ENCODE measurements at places on chromosomes 11 and 22.

- DNase-seq = no peak
Measured at GRCh38 chr11:61172356-61172755, 11.1 kb upstream of the VPS37C start.

- DNase-seq = no peak
Measured at GRCh38 chr11:18844753-18845367, 53.3 kb upstream of the PTPN5 start.

DNA sequence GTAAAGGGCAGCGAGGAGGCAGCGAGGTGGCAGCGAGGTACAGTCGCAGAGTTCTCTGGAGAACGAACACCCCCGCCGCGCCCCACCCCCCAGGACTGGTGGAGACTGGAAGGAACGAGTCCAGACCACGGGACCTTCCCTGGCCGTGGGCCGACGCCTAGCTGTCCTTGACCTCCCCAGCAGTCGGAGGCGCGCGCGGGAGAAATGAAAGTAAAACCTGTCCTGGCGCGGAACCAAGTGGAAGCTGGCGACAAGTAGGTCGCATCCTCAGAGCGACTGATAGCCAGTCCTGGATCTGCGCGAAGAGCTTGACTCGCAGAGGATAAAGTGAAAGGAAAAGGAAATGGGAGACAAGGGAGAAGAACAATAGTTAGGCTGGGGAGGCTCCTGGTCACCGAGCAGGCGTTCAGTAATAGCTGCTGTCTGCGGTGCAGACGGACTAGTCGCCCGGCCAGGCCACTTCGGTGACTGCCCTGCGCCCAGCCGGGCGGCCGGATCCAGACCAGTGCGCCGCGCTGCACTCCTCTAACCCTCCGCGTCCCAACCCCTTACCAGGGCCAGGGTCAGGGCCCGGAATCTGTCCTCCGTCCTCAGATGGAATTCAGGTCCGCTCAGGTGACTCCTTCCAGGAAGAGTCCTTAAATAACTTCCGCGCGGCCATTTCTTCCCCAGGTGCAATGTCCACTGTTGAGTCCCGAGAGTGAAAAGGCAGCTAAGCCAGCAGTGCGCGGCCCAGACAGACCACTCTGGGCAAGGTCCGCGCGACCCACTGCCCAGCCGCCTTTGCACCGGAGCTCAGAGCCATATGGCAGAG lies 1.9 kb upstream of the ADM start:
- DNase-seq = no peak

DNA sequence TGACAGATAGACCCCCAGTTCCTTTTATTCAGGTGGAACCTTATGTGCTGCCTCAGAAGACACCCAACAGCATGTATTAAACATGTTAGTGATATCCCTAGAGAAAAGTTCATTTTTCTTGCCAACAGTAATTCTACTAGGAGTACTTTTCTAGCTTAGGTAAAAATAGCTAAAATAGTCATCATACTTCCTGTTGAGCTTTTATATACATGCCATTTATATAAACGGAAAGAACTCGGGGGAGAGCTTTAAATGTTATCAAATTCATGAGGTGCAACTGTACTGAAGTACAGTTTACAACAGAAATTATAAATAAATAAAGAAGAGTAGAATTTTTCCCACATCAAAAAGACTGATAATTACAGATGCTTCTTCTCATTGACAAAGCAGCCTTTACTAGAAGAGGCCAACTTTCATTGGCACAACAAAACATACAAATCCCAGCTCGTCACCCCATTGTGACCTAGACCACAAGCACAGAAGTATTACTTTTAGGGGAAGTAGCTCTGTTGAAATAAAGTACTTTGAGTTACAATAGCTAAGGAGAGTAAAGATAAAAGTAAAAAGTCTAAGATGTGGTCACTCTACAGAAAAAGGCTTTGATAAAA lies 59.1 kb upstream of the POU2AF2 start:
- DNase-seq = no peak

GRCh38 chr11:15104166-15104565 lies 10.6 kb upstream of the INSC start:
- no peak for DNase-seq

DNA sequence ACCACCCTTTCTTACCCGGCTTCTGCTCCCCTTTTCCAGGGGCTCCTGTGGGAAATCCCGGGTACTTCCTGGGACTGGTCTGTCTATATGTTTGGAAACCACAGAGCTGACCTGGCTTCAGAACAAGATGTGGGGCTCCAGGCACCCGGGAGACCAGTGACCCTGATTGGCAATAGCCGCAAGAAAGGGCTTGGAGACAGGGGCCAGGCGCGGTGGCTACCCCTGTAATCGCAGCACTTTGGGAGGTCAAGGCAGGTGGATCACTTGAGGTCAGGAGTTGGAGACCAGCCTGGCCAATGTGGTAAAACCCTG lies 3.2 kb upstream of the NEAT1 start:
- DNase-seq = no peak

DNA sequence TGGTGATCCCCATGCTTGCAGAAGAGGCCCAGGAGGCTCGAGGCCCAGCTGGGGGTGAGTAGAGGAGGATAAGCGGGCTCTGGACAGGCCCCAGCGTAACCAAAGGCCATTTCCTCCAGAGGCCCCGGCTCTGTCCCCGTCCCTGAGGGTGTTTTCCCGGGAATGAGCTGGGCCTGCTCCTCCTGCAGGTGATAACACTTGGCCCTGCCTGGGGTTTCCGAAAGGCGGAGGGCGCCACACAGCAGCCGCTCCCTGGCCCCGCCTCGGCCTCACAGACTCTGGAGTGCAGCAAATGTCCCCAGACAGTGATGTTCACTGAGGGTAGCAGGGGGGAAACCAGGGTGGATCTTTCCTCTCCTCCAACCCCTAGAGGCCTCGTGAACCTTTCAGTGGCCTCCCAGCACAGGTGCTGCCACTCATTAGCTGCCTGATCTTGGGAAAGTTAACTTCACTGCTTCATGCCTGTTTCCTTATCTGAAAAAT lies 10.5 kb upstream of the MGAT3 start:
- no peak for DNase-seq

GRCh38 chr22:31275576-31275975 lies 16.7 kb downstream of the PIK3IP1 start:
- no peak for DNase-seq

DNA sequence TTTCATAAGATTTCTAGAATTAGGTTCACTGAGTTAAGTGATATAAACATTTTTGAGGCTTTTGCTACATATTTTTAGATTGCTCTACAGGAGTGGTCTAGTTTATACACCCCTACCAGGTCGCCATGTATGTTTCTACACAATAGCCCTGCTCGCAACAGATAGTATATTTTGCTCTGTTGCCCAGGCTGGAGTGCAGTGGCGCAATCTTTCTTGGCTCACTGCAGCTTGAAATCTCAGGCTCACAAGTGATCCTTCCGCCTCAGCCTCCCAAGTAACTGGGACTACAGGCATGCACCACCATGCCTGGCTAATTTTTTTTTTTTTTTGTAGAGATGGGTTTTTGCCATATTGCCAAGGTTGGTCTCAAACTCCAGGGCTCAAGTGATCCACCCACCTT lies 10.4 kb downstream of the ZNRF3 start:
- DNase-seq = no peak

DNA sequence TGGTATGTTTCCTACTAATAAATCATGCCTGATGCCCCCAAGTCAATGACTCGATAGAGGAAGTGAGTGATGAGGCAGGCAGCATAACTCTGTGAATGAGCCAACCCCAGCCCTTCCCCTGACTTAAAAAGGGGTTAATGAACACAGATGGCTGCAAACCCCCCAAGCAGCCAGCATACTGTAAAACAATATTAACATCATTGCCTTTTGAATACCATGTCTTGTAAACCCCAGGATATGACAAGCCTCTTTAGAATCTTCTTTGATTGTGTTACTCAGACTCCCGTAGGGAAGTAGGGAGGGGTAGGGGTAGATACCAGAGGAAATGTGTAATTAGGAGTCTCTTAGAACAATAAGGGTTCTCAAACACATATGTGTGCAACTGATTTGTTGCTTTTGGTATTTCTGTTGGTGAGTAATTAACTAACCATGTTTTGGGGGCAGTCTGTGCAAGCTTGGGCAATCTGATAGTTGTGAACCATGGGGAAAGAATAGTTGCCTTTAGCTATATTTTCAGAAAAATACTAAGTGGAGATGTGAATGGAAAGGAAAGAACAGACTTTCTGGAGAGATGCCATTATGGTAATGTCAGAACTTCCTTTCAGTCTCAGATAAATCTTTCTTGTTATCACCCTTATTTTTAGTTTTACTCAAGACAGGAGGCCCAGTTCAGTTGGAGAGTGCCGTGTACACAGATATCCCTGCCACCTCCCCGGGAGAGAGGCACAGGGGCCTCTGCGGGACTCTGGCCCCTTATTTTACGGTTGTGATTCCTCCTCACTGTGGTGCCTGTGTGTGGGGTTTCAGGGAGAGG lies 701.8 kb downstream of the NTM start:
- no peak for DNase-seq

DNA sequence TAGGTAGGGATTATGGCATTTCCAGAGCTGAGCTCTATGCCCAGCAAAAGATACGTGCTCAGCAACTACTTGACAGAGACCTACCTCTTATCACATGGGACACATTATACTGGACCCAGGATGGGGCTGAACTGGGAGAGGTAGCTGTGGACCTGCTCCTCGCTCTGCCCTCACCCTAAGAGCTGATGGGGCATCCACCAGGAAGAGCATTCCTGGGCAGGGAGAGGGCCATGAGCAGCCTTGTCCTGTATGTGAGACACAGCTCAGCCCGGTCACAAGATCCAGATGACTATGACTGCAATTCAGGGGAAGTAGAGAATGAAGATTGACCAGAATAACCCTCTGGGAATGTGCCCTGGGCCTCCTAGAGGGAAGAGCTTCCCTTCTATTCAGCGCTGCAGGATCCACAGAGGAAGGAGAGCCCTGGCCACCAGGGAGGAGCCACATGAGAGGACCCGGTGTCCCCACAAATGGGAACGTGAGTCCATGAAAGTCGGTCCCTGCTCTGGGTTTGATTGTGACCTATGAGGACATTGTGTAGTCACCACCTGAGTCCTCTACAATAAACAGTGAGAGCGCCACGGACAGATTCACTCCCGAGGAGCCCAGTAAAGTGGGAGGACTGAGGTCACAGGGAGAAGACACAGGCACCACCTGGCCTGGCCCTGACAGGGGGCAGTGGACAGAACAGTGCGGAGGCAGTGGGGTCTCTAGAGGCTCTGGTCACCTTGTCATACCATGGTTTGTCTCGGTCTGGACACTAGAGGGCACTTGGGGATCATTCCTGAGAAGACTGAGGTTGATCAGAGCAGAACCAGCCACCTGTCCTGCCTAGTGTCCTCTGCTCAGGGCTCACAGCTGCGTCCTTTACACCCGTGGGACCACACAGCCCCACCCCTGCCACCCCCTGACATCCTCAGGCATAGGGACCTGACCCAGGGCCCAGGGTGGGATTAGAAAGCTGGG lies 99.5 kb downstream of the ZNF280B start:
- no peak for DNase-seq

DNA sequence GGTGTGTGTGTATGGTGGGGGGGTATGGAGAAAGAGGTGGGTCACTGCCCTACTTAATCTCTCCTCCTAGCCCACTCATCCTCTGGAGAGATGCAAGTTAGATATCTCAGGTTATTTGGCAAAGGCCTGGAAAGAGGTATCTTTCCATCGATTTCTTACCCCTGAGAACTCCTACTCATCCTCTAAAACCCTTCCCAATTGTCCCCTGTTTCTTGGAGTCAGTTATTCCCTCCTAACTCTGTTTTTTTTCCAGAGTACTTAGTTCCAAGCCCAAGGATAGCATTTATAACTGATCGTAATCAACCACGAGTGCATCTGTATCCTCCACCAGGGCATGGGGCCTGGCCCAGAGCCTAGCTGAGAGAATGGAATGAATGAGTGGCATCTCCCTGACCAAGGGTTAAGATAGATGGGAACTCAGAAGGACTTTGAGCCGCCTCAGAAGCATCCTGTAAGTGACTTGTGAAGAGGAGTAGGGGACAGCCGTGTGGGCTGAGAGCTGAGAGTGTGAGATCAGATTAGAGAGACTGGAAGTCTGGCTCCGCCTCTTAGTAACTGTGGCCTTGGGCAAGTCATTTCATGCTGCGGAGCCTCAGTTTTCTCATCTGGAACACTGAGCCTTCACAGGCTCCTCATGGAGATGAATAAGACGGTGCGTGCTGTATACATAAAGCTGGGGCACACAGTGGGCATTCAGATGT lies 16.2 kb downstream of the CD6 start:
- DNase-seq = no peak

DNA sequence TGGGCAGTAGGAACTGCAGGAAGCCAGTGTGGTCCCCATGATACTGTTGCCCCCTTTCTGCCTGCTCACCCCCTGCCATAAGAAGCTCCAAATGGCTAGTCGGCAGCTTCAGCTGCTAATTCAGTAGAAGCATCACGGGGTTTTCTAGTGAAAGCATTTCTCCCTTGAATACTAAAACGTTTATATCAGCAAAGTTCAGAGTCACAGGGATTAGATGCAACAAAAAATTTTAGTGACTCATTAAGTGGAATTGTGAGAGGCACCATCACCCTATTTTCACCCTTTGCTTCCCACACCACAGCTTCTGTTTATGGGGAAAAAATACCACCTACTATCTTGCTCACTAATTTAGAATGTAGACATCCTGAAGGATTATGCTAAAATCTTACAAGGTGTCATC lies 25.2 kb downstream of the RAB39A start:
- no peak for DNase-seq

GRCh38 chr11:128775468-128775867 lies 81.6 kb downstream of the FLI1 start:
- no peak for DNase-seq

DNA sequence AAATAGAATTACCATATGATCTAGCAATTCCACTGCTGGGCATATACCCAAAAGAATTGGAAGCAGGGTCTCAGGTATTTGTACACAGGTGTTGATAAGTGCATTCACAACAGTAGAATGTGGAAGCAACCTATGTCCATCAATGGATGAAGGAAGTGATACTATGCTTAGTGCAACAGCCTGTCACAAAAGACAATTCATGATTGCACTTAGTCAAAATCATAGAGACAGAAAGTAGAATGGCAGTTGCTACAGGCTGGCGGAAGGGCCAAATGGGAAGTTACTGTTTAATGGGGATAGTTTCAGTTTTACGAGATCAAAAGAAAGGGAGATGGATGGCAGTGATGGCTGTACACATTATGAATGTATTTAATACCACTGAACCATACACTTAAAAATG lies 42.0 kb downstream of the SGSM3 start:
- no peak for DNase-seq

GRCh38 chr11:122050021-122050690 lies 65.9 kb downstream of the BLID start:
- no peak for DNase-seq

GRCh38 chr11:62757846-62758788 lies 3.3 kb upstream of the POLR2G start:
- DNase-seq = no peak

GRCh38 chr22:37912171-37912570 lies 6.1 kb downstream of the MICALL1 start:
- DNase-seq = no peak

- no peak for DNase-seq
Measured at GRCh38 chr11:66858939-66859685, 2.2 kb downstream of the LRFN4 start.

- no peak for DNase-seq
Measured at GRCh38 chr22:22770280-22770871, 117.2 kb upstream of the IGLL5 start.

Measured in left renal pelvis (tissue), 4 donors.